ENCODE measurements at places on chromosomes 6 and 20.

DNA sequence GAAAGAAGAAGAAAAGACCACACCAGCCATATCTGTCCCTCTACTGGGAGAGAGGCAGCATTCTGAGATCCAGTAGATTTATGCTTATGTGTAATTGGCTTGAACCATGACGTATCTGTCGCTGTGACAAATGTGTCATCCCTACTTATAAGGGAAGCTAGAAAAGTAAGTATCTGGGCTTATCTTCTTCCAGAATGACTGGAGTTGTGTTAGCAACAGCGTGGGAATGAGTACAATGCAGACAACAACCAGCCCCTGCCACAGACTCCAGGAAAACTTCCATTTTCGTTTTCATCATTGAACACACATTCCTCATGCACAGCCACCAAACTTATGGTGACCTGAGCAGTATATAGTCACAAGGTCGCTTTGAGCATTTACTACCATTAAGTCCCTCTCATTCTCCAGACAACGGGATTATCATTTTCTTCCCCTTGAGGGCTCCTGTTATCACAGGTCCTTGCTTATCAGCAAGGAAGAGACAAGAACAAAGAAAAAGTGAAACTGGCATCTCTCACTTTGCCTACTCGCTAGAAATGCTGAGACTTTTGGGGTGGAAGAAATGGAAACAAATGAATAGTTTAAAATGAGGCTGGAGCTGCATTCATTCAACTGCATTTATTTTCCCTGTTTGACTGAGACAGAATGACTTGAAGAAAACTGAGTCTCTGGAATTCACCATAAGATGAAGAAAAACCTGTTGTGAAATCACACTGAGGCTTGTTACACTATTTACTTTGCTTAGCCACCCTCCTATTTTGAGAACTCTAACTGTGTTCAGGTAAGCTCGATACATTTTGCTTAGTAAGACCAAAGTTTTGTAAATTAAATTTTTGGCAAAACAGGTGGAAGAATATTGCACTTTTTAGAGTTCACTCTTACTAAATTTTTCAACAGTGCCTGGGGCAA, 149.3 kb upstream of the FOXQ1 start:
- no peak for DNase-seq

DNA sequence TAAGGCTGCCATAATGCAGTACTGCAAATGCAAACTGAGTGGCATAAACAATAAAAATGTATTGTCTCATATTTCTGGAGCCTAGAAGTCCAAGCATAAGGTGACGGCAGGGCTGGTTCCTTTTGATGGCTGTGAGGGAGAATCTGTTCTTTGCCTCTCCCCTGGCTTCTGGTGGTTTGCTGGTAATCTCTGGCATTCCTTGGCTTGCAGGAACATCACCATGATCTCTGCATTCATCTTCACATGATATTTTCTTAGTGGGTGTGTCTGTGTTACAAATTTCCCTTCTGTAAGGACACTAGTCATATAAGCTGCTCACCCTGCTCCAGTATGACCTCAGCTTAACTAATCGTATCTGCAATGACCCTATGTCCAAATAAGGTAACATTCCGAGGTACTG, 1104.2 kb upstream of the CITED2 start:
- DNase-seq: no peak

- no peak for DNase-seq
Observed at GRCh38 chr6:146598772-146599405, at the start of gene ADGB. Gene ADGB (plus strand): TSS chr6:146598972. CDS start chr6:146599041, 69 bp downstream.

GRCh38 chr6:15901141-15902115, 227.5 kb upstream of the MYLIP start:
- DNase-seq: no peak

GRCh38 chr20:57322476-57322875, 7.1 kb upstream of the SPO11 start:
- DNase-seq: no peak

GRCh38 chr20:38162149-38162548, 2.9 kb downstream of the TGM2 start:
- DNase-seq: no peak

- DNase-seq: no peak
Observed at GRCh38 chr6:31351401-31352309, 5.3 kb downstream of the HLA-B start.

- no peak for DNase-seq
Observed at GRCh38 chr6:105220186-105220585, 40.4 kb upstream of the POPDC3 start.
